ENCODE measurements at places on chromosomes 2 and 18.
A peak's percentile ranks its signal among the peaks of the same experiment; 100 is the strongest.

DNA sequence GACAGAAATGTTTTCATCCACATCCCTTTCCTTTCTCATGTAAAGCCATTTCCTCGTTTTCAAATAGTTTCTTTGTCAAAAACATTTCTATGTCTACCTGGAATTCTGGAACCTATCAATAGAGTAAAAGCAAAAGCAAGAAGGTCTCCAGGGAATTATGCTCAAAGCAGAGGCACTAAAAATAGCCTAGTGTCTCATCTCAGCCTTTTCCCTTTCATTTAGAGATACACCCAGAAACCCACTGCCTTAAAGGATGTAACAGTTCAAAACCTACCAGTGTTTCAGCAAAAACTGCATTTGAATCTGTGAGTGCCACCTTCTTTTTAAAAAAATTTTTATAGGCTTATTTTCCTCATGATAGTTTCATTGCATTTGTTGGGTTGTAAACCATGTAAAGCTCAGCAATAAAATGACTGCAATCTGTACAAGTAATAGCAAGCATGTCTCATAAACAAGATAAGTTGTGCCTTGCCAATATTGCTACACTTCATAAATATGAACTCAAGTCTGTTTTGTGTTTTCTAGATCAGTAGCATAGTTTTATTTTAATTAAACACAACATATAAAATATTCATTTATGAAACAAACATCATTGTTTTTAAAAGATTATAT, 927.3 kb upstream of the ACVR2A start:
- no peak for DNase-seq

- no peak for DNase-seq
These were observed 71.6 kb upstream of the BCL2L11 start for GRCh38 chr2:111048856-111049768.

- DNase-seq: no peak
These were observed 14.7 kb downstream of the ZC3H6 start for GRCh38 chr2:112290088-112290487.

DNA sequence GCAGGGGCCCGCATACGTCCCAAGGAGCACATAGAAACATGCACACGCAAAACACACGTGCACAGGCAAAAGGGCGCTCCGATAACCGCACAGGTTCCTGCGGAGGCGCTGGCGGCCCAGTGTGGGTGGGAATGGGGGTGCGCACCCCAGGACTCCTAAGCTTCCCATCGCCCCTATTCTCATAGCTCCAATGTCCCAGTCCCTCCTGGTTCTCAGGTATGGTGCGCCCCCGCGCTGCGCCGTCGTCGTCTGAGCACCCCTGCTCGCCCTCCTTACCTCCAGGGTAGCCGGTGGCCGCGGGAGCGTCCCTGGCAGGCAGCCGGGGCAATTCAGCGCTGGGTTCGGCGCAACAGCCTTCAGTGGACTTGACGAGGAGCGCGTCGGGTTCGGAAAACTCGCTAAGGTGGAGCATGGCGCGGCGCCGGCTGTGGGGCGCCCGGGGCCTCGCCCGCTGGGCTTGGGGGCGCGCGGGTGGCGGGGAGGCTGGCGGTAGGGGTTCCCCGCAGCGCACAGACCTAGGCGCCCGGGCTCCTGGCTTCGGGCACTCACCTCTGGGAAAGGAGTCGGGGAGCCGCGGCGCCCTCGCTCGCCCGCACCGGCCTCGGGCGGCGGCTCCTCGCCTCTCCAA, 328 bp downstream of the EGR4 start:
- DNase-seq: no peak

GRCh38 chr2:38181806-38182491, 106.0 kb upstream of the CYP1B1 start:
- DNase-seq: no peak

GRCh38 chr2:45237850-45238542, 228.7 kb upstream of the SIX2 start:
- peak; percentile 77 for DNase-seq

GRCh38 chr2:9646196-9647030, 15.6 kb upstream of the YWHAQ start:
- DNase-seq: no peak

GRCh38 chr2:73172963-73173362, 29.4 kb upstream of the NOTO start:
- no peak for DNase-seq

DNA sequence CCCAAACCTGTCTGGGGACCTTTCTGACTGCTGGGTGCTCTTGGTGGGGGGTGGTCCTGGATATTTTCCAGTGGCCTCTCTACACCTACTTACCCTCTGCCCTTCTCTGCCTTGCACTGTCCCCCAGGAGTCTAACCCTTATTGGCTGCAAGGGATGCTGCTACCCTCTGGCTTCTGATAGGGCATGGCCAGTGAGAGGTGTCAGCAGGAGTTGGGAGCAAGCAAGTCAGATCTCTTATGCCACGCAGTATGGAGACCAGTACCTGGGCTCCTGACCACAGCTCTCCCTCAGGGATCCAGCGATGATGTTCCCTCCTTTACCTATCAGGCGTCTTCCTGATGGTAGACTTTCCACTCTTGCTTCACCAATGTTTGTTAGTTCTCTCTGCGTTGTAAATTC, 373.7 kb downstream of the SOCS6 start:
- no peak for DNase-seq

- no peak for DNase-seq
These were observed 14.3 kb downstream of the PAX3 start for GRCh38 chr2:222284466-222284865.

GRCh38 chr18:63511285-63511684, 30.9 kb upstream of the SERPINB12 start:
- DNase-seq: no peak

DNA sequence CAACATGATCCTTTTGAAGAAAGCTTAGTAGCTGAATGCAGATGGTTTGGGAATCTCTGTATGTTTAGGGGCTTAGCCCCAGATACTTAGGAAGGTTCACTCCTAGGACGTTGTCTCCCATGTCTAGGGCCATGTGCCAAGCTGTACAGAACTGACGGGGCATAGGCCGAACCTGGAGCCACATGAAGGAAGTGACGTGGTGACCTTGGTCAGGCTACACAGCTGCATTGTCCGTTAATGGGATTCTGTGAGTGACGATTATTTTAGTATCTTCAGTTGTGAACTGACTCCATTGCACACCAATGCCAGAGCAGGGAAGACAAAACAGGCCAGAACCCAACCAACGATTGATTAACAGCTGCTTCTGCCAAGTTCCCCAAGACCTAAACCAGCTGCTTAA, 139.3 kb downstream of the TPO start:
- no peak for DNase-seq

DNA sequence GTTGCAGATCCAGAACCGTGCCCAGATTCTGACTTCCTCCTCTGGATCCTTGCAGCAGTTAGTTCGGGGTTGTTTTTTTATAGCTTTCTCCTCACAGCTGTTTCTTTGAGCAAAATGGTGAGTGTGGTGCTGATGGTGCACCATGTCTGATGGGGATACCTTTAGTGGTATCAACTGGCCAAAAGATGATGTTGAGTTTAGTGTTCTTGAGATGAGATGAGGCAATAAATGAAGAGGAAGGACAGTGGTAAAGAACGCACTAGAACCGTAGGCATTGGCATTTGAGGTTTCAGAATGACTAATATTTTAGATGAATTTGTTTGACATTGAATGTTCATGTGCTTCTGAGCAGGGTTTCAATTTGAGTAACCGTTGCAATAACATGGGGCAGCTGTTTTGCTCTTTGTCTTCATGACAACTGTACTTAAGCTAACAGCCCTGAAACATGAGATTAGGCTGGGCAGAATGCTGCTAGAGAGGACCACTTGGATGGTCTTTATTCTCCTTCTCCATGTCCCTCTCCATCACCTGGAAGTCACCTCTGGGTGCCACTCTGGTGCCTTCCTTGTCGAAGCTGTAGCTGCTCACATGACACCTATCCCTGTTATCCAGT, 3.9 kb downstream of the CTLA4 start:
- no peak for DNase-seq

DNA sequence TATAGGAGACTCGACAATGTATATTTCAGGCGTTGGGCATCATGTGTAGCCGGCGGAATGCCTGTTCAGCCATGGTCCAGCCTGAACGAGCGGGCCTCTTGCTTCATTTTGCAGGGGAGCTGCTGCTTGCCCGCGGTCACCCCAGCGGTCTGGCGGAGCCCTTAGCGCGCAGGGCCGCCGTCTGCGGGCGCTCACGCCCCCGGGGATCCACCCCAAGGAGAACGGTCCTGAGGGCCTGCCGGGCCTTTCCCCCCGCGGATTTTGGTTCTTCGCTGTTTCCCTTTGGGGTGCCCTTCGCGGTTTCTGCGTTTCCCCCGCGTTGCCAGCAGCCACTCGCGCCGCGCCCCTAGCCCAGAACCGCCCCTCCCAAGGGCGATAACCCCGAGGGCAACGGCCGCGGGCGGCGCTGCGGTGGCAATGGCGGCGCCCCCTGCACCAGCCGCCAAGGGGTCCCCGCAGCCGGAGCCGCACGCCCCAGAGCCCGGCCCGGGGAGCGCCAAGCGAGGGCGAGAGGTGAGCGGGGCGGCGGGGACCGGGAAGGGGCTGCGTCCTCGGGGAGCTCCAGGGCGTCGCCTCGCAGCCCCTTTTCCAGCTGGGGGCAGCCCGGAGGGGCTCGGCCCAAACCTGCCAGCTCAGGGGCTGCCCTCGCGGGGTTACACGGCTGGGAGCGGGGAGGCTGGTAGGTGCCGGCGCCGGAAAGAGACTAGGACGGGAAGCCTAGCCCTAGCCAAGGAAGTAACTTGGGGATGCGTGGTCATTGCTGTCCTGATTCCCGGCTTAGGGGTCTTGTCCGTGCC, at the start of gene MFSD2B:
Gene MFSD2B, plus strand, starts transcription at position 406 of the 797 bp plus-strand sequence. Its CDS starts 12 bp downstream, at position 418.
- no peak for DNase-seq

DNA sequence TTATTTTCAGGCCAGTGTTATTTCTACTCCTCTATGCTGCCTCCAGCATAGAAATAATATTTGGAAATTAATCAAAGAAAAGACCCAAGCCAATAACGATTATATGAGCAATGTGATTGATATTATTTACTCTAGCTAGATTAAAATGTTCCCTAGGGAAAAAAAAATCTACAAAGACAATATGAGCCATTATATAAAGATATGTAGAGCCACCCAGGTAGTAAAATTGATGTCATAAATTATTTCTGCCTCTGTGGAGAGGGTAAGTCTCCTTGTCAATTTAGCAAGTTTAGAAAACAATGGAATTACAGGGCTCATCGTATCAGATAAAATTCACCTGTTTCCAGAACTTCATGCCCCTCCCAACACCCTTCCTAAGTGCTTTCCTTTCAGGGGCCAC, 202.9 kb downstream of the RDH14 start:
- no peak for DNase-seq

- no peak for DNase-seq
These were observed 16.1 kb downstream of the ESCO1 start for GRCh38 chr18:21584391-21584790.

DNA sequence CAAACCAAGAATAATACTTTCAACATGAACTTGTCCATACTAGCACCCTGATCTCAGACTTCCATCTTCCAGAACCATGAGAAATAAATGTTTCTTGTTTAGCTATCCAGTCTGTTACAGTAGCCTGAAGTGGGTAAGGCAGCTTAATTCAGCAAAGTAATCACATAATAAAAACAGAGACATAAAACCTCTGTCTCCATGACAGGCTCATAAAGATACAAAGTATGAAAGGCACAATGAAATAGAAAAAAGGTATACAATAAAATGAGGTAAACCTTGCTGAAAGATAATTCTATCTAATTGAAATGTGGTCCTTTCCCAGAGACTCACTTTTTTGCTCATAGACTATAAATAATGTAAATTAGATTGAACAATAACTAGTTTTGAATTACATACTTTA, 46.7 kb upstream of the WDR75 start:
- DNase-seq: no peak

DNA sequence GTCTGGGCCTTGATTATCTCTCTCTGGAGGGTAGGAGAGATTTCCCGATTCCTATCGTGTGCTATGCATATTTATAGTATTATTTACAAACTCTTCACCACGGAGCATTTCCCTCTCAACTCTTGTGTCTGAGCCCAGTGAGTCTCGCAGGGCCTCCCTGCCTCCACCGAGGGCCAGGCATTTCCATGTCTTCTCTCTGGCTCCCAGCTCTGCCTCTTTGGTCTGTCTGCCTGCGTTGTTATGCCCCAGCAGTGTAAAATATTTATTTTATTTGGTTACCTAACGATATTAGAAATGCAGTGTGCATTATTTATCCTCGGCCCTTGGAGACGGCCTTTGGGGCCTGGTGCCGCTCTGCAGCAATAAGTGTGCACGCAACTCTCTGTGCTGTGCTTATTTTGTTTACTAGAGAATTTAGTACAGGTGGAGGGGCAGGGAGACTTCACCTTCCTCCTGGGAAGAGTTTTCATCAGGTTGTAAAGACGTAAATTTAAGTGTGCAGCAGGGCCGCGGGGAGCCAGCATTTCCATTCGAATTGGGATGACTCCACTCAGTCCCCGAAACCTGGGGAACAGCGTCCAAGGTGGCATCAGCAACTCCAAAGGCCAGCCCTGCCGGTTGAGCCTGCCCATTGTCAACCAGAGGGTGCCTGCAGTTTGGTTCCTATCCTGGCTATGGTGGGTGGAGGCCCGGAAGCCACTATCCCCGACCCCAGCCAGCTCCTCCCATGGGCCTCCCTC, 100.2 kb downstream of the PTGR3 start:
- no peak for DNase-seq

DNA sequence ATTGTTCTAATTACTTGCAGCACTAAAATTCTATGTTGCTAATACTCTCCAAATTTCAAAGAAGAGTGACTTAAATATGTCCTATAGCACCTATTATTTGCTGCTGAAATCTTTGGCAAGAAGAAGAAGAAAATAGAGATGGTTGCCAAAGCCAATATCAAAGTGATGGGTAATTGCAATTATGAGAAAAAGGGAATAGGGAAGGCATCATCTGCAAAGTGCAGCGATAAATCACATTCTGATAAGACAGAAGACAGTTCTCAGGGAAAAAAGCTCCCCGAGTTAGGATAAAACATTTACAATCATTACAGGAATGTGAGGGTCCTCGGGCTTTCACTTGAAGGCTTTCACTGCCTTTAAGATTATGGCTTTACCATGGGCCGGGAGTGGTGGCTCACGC, 72.1 kb upstream of the RASGRP3 start:
- DNase-seq: no peak

GRCh38 chr2:39080152-39080551, 40.7 kb downstream of the SOS1 start:
- no peak for DNase-seq

GRCh38 chr2:82124629-82125028, 1820.1 kb upstream of the LRRTM1 start:
- no peak for DNase-seq

DNA sequence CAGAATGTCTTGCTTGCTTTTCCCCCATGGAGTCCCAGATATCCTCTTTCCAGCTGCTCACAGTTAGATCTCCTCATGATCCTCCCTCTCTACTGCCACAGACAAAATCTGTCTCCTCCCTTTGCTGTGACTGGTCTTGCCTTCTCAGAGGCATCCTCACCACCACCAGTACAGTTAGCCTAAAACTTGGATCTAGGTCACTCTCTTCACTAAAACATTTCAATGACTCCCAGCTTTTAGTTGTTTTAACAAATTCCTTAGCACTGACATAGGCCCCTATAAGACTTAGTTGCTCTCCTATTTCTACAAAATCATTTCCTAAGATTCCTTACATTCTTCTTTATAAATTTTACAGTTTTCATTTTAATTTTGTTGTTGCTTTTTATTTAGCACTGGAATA, 734.2 kb upstream of the CHAC2 start:
- no peak for DNase-seq

All from RWPE2 (cell line).